T follicular helper cell (primary cell): ENCODE measurements at places on chromosomes 6 and 20.

DNA sequence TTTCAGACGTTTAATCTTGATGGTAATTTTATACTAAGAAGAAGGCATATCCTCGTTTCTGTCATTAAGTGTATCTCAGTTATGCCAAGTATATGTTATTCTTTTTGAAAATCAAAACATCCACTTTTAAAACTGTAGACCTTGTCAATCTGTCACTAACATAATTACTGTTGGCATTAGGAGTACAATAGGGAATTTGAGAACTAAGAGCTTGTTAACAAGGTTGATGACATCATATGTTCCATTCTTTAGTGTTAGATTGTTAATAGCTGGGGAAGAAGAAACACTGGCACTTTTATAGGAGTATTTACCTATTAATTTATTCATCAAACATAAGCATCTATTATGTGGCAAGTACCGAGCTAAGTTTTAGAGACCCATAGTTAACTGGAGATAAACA lies 76.2 kb downstream of the MAP3K4 start:
- no peak for DNase-seq

DNA sequence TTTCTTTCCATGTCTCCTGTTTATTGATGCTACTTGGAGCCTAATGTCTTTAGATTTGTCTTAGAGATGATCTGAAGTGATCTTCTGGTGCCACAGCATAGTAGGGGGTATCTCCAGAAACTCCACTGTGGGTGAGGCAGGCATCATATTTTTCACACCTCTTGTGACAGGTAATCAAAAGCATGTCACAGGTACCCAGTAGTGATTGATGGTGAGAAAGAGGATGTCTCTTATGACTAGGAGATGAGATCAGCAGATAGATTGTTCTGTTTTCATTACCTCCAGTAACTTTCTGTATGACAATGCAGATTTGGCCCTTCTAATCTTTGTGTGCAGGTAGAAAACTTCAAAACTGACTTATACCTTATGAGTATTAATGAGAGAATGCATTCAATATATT lies 13.5 kb downstream of the NCOA7 start:
- no peak for DNase-seq

GRCh38 chr20:37192137-37192854 lies 12.9 kb upstream of the MROH8 start:
- peak; percentile 52 for DNase-seq

- no peak for DNase-seq
Observed at GRCh38 chr20:17381724-17382123, 149.5 kb downstream of the BFSP1 start.

DNA sequence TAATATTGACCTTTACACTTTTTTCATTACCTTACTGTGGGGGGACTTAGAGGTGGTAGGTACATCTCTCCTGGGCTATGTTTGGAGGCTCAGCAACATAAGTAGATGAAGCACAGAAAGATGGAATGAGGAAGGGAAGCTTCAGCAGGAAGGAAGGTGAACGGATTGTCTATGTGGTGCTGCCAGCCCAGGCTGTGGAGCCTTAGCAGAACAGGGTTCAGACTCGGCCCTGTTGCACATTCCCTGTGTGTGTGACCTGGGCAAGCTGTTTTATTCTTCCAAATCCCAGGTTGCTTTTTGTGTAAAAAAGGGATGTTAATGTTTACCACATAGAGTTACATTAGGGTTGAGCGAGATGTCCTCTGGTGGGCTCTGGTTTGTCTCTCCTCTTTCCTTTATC lies 41.2 kb downstream of the ANKS1A start:
- no peak for DNase-seq

- DNase-seq, result no peak
Observed at GRCh38 chr6:167020206-167020605, 21.0 kb downstream of the CEP43 start.

- DNase-seq, result no peak
Observed at GRCh38 chr20:61628480-61628879, 376.4 kb downstream of the CDH4 start.

DNA sequence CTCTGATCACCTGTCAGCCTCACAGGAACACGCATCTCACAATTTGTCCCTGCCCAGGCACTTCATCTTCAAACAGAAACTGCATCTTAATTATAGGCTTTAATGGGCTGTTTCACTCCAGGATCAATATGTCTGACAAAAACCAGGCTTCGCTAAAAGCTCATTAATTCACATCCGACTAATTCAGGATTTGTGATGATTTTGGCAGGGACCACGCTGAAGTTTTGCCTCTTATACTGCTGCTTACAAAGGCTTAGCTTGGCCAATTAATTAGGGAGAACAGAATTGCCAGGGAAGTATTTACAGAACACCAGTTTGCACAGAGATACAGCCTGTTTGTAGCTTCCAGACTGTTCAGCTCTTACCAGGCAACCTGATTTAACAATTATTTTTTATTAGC lies 541.0 kb upstream of the SPTLC3 start:
- no peak for DNase-seq

DNA sequence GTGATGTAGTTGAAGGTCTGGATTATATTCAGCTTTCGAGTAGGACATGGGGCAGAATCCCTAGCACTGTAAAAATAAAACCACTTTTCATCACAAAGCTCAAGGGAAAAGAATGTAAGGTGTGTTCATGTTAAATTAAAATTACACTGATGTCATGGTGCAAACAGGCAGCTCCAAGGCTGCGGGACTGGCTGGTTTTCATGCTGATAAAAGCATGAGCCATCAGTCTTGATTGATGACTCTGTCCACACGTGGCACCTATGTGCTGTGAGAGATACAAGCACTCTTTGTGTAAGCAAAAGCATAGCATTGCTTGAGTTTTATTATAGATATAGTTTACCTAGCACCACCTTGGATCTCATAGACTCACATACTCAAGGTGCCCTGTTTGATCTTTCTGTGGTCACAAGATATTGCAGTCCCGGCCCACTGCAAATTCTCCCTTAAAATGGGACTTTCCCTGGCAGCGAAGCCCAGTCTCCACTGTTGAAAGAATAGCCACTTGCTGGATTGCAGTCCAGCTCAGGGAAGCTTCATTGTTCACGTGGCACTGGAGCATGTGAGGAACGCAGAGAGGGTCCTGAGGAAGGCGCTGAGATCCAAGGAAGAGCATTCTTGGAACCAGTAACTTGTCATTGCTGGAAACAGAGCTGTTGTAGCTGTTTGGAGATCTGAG lies 90.6 kb downstream of the TIAM2 start:
- no peak for DNase-seq

DNA sequence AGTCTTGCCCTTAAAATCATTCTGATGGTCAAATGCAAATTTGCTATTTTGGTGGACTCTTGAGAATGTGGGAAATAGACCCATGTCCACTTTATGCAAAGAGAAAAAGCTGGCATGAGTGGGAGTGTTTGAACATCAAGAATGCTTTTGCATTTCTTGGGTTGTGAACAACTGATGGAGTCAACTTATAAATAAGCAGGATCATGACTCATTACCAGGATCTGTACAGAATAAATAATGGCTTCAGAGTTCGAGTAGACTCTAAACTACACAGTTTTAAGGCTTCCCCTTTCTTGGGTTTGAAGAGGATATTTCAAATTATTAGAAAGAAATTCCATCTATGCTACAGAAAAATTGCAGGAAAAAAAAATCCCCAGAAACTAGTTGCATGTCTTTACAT lies 195.5 kb downstream of the EYA4 start:
- DNase-seq, result no peak

DNA sequence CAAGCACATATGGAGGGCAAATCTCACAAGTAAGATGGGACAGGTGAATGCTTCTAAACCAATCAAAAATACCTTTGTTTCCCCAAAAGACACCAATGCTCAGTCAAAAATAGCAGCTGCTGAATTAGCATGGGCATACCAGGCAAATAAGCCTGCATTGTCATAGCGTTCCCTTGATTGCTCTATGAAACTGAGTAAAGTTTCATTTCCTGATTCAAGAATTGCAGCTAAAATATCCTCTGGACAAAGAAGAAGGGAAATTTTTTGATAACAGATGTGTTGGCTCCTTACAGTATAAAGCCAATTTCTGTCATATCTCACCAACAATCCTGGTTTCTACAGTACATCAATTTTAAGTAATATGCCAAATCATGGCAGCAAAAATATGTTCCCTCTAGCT lies 3.3 kb upstream of the TMEM14A start:
- DNase-seq, result no peak

DNA sequence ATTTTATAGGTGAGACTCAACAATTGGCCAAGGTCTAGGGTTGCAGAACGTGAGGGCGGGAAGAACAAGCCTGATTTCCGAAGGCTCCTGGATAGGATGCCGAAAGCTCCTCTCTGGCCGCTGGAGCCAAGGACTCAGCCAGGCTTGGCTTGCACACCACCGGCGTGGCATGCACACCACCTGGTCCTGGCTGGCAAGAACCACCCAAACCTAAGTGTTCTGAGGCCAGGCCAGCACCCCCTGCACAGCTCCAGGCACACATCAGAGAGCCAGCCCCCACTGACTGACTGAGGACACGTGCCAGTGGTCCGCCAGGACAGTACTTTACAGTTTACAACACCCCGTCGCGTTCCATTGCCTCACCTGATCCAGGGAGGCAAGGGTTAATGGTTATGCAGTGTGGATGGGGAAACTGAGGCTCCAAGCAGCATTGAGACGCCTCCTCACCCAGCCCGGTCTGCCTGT lies 414 bp downstream of the TGM2 start:
- DNase-seq, result no peak

GRCh38 chr6:13924146-13924948 lies 405 bp upstream of the RNF182 start:
- DNase-seq, result peak; percentile 13

GRCh38 chr20:37877832-37878772 lies 24.8 kb upstream of the VSTM2L start:
- DNase-seq, result no peak

DNA sequence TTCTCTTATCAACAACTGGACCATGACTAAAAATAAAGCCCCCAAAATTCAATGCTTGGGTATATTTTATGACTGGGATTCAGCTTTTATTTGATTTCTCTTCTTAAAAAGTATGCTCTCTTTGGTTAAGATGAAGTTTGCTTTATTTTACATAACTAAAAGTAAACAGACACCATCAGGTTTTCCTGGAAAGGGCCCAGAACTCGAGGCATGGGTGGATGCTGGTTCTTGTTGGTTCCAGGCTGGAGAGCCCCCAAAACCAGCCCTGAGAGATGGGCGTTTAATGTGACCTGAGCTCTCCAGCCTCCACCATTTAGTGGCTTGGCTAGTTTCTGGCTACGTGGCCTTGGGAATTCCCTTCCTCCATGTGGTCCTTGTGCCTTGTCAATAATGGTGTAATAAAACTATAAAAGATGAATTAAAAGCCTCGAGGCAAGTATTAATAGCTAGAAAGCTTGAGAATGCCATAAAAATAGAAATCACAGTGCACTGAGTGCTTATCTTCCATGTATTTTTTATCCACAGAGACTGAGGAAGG lies 34.1 kb downstream of the BANF2 start:
- DNase-seq, result no peak
